ENCODE measurements at places on chromosomes 13 and 19.

GRCh38 chr13:64248371-64249065, 2832.9 kb upstream of the PCDH20 start:
- peak; percentile 29 for DNase-seq

DNA sequence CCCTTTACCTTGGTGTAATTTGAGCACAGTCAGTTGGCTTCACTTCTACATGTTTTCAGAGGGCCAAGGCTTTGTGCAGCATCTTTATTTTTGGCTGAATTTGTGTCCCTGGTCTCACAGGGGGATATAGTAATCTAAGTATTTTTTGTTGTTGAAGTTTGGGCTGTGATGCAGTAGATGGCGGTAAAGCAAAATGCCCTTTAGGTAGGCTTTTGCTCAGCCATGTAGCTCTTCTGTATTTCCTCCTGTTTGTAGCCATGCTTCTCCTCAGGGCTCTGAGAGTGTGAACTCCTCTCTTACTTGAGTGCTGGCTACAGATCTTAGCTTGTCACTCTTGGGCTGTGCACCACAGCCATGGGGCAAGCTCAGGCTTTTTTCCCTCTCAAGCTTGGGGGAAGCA, 328.6 kb downstream of the SLITRK5 start:
- no peak for DNase-seq

- peak; percentile 10 for DNase-seq
Observed at GRCh38 chr13:40352380-40352778, 314.1 kb downstream of the FOXO1 start.

- DNase-seq: peak; percentile 65
Observed at GRCh38 chr13:32314271-32315237, 609 bp downstream of the ZAR1L start.

- DNase-seq: peak; percentile 33
Observed at GRCh38 chr19:46624958-46625661, at the start of gene PTGIR. PTGIR (minus strand) TSS chr19:46625089; CDS start chr19:46624225, 864 bp downstream.

- DNase-seq: no peak
Observed at GRCh38 chr13:60787083-60787482, 390.1 kb downstream of the TDRD3 start.

GRCh38 chr19:14507704-14508542, 10.3 kb downstream of the DNAJB1 start:
- no peak for DNase-seq

DNA sequence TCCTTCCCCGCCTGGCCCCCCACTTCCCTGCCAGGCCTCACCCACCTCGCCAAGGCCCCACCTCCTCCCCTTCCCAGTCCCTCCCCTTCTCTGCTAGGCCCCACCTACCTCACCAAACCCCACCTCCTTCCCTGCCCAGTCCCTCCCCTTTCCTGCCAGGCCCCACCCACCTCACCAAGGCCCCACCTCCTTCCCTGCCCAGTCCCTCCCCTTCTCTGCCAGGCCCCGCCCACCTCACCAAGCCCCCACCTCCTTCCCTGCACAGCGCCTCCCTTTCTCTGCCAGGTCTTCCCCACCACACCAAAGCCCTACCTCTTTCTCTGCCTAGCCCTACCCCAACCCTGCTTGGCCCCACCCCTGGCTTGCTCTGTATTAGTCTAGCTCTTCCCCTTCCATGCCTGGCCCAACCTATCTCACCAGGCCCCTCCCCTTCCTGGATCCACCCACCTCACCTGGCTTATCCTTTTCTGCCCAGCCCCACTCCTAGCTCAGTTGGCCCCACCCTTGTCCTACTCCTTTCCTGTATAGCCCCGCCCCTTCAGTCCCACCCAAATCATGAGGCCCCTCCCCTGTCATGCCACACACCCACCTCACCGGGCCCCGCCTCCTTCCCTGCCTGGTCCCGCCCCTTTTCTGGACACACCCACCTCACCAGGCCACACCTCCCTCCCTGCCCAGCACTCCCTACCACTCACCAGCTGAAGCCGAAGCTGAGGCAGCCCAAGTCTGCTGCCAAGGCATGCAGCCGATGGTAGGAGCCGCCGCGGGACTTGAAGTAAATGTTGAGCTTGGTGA, 16.2 kb downstream of the CERS1 start:
- no peak for DNase-seq

DNA sequence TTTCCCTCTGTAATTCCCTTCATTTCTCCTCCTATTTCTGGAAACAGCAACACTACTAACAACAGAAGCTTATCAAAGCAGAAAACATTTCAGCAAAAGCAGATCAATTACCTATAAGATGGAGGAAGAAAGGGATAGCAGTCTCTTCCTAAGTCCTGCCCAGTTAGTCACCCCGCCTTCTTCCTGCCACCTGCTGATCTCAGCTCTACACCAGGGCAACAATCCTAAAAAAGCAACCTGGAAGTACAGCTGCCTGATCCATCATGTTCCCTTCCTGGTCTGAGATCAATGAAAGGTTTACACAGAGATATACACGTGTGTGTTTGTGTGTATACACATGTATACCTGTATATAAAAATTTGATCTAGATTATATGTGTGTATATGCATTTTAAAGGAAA, 59.4 kb downstream of the TSC22D1 start:
- peak; percentile 13 for DNase-seq

DNA sequence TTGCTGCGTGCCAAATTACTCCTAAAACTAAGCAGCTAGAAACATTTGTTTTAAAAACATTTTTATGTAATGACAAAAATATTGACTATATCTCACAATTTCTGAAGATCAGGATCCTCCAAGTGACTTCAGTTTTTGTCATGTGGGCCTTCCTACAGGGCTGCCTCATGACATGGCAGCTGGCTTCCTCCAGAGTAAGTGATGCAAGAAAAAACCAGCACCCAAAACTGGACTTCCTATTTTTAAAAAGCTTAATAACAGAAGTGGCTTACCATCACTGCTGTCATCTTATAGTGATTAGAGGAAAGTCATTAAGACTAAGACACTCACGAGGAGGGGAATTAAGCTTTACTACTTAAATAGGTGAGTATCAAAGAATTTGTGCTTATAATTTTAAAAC, 681.7 kb downstream of the PCDH17 start:
- no peak for DNase-seq

DNA sequence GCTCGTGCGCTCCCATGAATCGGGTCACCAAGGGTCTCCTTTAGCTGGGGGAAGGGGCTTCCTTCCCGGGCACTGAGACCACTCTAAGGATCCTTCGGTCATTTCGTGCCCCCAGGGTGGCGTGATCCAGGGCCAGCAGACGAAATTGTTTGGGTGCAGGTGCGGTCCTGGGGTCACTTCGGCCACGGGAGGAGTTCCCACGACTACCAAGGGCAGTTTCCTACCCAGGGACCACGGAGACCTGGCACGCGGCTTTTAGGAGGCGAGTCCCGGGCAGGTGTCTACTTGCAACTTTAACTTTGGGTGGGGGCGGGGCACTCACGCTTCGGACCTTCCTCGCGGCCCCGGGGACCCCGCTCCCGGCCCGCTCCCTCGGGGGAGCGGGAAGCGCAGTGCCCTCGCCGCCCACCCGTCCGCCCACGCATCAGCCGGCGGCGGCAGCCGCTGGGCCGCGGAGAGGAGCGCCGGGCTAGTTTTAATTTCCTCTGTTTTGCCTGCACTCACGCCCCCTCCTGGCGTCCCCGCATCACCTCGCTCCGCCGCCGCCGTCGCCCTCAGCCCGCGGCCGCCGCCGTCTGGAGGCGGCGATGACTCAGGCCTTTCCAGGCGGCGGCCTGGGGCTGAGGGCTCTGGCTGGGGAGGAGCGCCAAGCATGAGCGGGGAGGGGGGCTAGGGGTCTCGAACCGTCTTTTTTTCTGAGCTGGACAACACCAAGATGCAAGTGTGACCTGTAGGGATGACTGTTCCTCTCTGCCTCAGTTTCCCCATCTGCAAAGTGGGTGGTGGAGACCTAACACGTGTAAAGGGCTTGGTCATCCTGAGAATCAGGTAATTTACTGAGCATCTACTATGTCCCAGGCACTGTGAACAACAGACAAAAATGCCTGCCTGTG, 21.8 kb downstream of the OLFM2 start:
- peak; percentile 80 for DNase-seq

GRCh38 chr19:7376151-7376852, 27.6 kb downstream of the ARHGEF18 start:
- no peak for DNase-seq

GRCh38 chr19:55647732-55648584, at the start of gene CCDC106:
CCDC106 (plus strand) TSS chr19:55648212; CDS start chr19:55649047, 835 bp downstream.
- peak; percentile 77 for DNase-seq

GRCh38 chr19:18439025-18439909, 1.3 kb upstream of the ISYNA1 start:
- no peak for DNase-seq

DNA sequence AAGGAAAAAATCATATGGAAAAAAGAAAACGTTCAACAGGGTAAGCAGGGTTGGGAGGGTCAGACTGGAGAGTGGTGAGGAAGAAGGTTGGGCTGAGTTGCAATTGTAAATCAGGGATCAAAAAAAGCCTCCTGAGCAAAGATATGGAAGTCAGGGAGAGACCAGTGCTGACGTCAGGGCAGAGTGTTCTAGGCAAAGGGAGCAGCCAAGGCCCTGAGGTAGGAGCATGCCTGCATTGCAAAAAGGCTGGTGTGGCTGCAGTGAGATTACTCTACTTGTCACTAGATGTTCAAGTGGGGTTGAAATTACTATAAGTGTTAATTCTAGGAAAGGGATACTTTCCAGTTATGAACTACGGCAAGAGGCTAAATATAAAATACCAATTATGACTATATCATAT, 562.0 kb downstream of the MYO16 start:
- no peak for DNase-seq

DNA sequence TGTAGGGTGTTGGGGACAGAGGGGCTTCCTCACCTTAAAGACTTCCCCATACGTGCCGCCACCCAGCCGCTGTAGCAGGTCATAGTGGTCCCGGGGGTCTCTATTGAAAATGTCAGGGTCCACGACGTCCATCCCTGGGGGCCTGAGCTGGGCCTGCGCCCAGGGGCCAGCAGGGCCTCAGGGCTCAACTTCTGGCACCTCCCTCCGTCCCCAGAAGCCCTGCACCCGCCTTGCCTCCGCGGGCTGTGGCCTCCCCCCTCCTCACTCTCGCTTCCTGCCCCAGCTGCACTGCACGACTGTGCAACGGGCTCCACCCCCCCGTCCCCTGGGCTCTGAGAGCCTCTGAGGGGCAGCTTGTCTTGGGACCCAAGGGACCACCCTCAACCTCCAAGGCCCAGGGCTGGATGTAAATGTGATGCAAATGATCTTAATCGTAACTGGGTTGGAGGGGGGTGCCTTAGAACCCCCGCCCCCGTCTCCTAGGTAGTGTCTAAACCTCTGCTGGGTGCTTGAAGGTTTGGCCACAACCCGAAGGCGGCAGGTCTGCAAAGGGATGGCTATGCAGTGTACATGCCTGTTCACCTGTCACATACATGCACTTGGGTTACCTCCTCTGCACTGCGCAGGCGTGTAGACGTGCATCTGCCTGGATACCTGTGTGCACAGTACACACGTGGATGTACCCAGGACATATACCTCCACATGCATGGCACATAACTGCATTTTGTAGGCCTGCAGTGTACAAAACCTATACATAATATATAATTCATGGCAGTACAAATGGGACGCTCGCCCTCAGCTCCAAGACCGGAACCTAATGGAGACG, at the start of gene MAP4K1:
MAP4K1 (minus strand) TSS at position 190 of the 826 bp plus-strand sequence; CDS start at position 132, 58 bp downstream.
- no peak for DNase-seq

- peak; percentile 4 for DNase-seq
Observed at GRCh38 chr19:33905473-33905936, 108.8 kb downstream of the KCTD15 start.

DNA sequence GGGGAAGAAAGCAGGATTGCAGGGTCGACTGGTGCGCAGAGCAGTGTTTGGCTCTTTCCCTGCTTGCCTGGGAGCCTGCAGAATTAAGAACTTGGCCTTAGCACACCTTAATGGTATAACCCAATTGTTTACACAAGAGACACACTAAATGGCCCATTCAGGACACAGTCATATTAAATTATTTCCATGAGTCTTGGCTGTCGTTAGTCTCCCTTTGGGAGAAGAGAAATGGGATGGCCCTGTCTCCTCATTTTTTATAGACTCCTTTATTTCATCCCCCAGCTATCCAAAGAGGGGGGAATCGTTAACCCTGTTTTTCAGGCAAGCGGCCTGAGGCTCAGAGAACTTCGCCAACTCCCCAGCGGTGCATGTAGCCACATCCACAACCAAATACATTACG, 282.5 kb downstream of the SUCLA2 start:
- no peak for DNase-seq

DNA sequence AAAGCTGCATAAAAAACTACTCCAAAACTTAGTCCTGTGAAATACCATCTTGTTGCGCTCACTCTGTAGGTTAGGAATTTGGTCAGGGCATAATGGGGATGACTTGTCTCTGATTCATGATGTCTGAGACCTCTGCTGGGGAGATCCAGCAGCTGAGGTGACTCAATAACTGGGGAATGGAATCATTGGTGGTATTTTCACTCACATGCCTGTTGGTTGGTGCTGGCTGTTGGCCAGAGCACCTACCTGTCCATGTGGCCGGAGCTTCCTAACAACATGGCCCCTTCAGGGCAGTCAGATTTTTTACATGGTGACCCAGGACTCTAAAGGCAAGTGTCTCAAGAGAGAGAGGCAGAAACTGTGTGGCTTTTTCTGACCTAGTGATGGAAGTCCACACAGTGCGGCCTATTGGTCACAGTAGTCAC, 7.4 kb upstream of the ESD start:
- DNase-seq: peak; percentile 95

GRCh38 chr19:30066781-30067759, 125.0 kb downstream of the URI1 start:
- DNase-seq: no peak

DNA sequence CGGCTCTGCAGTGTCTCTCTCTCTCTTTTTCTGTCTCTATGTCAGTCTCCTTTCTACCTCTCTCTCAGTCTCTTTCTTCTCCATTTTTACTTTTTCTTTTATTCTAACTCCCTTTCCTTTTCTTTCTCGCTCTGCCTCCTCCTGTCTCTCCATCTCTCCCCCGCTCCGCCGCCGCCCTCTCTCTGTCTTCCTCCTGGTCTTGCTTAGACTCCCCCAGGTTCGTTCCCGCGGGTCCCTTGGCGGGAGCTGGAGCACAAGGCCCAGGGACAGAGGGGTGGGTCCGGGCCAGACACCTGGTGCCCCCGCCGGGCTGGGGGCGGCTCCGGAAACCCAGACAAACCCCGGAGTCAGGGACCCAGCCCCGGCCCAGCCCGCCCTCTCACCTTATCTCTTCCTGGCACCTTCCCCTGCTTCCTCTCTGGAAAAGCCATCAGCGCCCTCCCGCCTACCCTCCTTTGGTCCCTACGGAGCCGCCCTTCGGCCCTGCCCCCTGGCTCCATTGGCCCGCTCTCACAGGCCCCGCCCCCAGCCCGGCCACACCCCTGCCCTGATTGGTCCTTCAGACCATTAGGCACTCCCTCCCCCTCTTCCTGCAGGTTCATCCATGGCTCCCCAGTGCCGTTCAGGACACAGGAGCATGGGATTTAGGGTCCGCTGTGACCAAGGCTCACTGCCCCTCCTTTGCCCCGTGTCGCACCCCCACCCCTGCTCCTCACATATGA, 15.4 kb upstream of the NOP53 start:
- no peak for DNase-seq

Measured in astrocyte of the spinal cord (primary cell).